Epithelial cell of proximal tubule (primary cell): ENCODE measurements at places on chromosomes 12 and 14. TPM values are rescaled to one million over a fixed set of nuclear protein-coding genes. Genes with fewer than 3 reads are reported as not detected.

GRCh38 chr12:70646850-70647249, 9.6 kb upstream of the PTPRB start:
- no peak for DNase-seq

GRCh38 chr12:110861729-110862128, 14.9 kb downstream of the CCDC63 start:
- DNase-seq = no peak

GRCh38 chr14:61585598-61586543, 109.4 kb upstream of the HIF1A start:
- no peak for DNase-seq

DNA sequence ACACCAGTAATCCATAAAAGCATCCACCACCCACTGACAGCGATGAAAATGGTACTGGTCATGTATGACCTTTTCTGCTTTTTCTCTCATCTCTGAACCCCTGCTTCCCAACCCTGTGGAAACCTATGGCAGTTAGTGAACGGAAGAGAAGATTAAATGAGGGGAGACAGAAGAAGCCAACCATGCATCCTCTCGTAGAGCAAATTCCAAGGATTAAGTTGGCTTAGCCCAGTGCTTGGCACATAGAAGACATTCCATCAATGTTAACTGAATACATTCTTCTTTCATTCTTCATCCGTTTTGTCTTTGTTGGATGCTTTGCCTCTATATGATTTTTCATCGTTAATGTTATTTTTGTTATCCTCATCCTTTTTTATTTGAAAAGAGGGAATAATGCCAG, 339.7 kb upstream of the FLRT2 start:
- DNase-seq = no peak

DNA sequence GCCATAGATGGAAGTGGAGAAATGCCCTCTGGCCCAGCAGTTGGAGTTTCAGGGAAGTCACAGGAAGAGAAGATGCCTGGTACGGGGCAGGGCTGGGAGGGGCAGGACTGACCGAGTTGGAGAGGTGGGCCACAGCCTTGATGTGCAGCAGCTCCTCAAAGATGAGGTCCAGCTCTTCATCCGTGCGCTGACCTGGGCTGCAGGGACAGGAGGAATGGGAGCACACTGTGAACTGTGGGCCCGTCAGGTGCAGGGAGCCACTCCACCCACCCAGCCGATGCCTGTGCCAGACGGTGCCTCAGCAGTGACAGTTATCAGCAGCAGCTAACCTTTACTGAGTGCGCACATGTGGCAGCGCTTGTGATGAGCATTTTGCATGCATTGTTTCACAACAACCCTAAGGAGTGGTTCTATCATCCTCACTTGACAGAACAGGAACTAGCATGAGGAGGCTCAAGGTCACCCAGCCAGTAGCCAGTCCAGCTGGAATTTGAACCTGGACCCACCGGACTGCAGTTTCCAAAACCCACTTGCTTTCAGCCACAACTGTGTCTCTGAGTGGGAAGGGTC, 8.4 kb downstream of the RAPGEF3 start:
- DNase-seq = no peak

DNA sequence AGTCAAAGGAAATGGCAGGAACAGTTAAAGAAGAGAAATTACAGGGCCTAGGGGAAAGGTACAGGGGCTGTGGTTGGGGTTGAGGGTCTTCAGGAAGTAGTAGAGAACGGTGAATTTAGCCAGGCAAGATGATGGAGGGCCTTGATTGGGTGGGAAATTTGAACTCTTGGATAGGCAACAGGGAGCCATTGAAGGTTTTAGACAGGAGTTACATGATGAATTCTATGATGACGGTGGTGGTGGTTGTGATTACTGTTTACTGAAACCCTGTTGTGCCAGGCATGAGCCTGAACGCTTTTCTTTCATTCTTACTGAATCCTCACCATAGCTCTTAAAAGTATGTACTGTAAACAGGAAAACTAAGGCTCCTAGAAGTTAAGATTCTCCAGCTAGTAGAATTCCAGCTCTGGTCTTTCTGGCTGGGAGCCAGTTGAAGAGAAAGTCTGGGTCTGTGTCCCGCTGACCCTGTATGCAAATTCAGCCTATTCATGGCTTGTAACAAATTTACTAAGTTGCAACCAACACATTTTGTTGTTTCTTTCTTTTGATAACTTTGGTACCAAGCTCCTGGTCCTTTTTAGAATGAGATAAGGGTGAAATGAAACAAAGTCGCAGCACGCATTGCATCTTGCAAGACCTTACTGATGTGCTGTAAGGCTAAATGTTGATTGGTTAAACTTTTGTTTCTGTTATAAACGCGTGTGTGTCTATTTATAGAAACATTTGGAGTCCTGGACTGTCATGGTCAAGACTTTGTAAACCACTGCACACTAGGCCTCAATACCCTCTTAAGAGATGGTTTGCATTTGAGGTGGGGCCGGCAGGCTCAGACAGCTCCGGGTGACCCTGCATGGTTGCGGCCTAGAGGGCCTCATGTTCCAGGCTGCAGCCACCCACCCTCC, 6.0 kb downstream of the ORAI1 start:
- no peak for DNase-seq

PRKD1 gene
- total RNA-seq = 4.5 and 6.5 TPM in 2 replicates

ERGIC2 gene
- 68.4 and 112 TPM in 2 replicates for total RNA-seq

- no peak for DNase-seq
These were observed 134.2 kb downstream of the ESRRB start for GRCh38 chr14:76510181-76510580.

DNA sequence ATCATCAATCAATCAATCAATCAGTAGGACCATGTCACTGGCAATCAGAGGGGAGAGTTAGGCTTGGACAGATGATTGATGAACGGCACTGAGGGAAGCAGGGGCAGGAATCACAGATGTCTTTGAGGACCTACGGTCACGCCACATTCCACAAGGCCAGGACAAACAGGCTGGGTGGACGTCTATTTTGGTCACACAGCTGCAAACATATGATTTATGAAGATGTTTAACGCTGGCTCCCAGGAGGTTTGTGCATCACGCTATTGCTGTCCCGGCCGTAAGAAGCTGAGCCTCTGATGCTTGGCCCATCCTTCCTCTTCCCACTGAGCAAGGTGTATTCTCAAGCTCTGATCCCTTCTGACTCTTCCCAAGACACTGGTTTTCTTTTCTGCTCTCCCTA, 160.8 kb downstream of the FOXN3 start:
- no peak for DNase-seq

PHLDA1 gene
- 74.3 and 89.0 TPM in 2 replicates for total RNA-seq

GRCh38 chr12:24815114-24815423, 133.8 kb downstream of the BCAT1 start:
- no peak for DNase-seq

GRCh38 chr12:65926119-65926908, 102.0 kb downstream of the HMGA2 start:
- DNase-seq = no peak

DNA sequence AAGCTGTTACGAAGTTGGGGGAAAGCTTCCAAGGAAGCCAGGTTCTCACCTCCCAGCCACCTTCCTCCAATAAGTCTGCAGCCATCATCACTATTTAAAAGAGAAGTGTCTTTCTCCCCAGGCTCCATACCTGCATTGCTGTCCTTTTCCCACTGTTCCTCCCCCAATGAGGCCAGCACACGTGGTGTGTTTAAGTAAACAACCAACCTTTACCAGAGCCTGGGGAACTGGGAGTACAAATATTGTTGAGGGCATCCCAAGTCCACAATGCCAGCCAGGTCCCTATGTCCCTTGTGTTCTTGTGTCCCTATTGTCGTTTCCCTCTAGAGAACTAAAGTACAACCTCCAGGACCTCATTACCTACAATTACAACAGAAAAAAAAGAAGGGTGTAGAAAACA, 49.2 kb upstream of the PNMA1 start:
- no peak for DNase-seq

GDF3 gene
- not detected in 2 replicates for total RNA-seq

DNA sequence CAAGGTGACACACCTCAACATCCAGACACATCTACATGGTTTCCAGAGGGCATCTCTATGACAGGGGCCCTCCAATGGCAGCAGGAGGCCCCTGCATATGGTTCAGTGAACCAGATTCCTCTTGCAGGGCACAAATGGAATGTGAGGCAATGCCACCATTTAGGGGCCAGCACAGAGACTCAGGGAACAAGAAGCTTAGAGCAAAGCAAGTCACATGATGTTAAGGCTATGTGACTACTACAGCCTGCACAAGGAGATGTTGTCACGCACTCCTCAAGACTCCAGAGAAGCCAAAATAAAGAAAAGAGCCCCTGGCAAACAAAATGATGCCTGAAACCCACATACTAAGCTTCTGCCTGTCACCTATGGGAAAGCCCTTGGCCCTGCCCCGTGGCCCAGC, 95.2 kb downstream of the RBM19 start:
- no peak for DNase-seq

- DNase-seq = peak; percentile 57
These were observed 56.5 kb upstream of the CDKL1 start for GRCh38 chr14:50452979-50453705.

DNA sequence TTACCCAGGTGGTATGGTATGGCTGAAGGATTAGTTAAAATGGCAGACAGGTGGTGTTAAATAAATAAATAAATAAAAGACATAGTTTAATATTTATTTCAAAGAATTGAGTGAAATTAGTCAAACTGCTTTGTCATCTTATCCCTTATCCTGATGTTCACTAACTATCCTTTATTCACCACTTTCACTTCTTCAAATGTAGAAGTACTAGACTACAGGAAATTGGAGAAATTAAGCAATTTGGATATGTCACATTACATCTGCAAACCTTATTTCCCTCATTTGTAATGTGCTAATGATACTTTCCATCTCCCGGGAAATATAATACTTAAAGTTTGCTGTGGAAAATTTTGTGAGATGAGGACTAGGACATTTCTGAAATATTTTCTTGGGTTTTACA, 1195.7 kb downstream of the LRFN5 start:
- no peak for DNase-seq

GRCh38 chr14:71529848-71530247, 402.4 kb upstream of the RGS6 start:
- DNase-seq = no peak

STXBP6 gene
- total RNA-seq = 0.07 and 0.63 TPM in 2 replicates

EPS8 gene
- total RNA-seq = 41.7 and 47.0 TPM in 2 replicates

PRR4 gene
- total RNA-seq = 0.29 and 1.2 TPM in 2 replicates

TAOK3 gene
- 8.8 and 10.4 TPM in 2 replicates for total RNA-seq

NAV3 gene
- total RNA-seq = 15.5 and 27.9 TPM in 2 replicates

CCDC197 gene
- not detected in 2 replicates for total RNA-seq

- DNase-seq = no peak
These were observed 7.5 kb downstream of the REC8 start for GRCh38 chr14:24179294-24179960.

VRTN gene
- not detected in 2 replicates for total RNA-seq

GRCh38 chr12:120596901-120597300, 15.7 kb upstream of the POP5 start:
- DNase-seq = no peak
